ENCODE measurements at places on chromosomes 6 and 20. TPM values are rescaled to one million over a fixed set of nuclear protein-coding genes. Genes with fewer than 3 reads are reported as not detected.
A peak's percentile ranks its signal among the peaks of the same experiment; 100 is the strongest.

DNA sequence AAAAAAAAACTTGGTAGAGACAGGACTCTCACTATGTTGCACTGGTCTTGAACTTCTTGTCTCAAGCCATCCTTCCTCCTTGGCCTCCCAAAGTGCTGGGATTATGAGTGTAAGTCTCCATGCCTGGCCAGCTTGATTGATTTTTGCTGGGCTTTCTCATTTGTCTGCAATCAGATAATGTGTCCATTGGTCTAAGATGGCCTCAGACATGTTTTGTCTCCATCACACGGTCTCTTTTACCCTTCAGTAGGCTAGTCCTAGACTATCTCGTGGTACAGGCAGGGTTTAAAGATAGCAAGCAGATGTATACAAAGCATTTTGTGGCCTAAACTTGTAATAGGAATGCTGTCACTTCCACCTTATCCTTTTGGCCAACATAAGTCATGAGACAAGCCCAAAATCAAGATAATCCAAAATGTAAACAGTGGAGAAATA, 289.1 kb downstream of the TFAP2B start:
- no peak for DNase-seq

DNA sequence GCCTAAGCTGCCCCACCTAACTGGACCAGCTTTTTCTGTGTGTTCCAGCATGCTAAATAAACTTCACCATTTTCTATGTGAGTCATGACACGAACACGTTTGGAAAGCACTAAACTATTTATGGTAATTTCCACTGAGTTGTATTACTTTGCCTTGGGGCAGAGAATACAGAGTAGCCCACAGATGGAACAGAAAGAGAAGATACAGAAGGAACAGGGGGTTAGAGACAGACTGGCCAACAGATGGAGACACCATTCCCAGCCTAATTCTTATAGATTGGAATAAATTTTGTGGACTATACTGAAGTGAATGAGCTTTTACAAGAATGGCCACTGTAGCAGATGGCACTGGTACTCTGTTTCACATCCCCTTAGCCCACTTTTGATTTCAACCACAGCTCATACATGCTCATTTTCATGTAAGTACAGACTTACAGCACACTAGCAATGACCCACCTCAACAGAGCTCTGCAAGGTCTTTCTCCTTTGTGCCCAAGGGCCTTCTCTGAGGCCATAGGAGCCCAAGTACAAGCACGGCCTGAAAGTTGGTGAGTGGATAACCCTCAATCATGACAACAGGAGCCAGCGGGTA, 13.1 kb upstream of the NT5DC1 start:
- peak; percentile 22 for DNase-seq

DPPA5 gene
- not detected for total RNA-seq

- no peak for DNase-seq
Observed at GRCh38 chr6:157657754-157658153, 165.3 kb upstream of the SNX9 start.

GRCh38 chr20:59848182-59848581, 85.3 kb downstream of the SYCP2 start:
- peak; percentile 48 for DNase-seq

- DNase-seq, result no peak
Observed at GRCh38 chr20:59023616-59024015, 4.4 kb downstream of the TUBB1 start.
